Renal cortex interstitium (tissue), 15 donors: ENCODE measurements at places on chromosomes 16 and 17. TPM values are rescaled to one million over a fixed set of nuclear protein-coding genes. Genes with fewer than 3 reads are reported as not detected.

Gene CASKIN2
- 28.3 TPM for polyA plus RNA-seq

Gene CCL17
- polyA plus RNA-seq: 0.19 TPM

Gene KRTAP9-2
- not detected for polyA plus RNA-seq

GRCh38 chr16:23514381-23515152 lies 4.3 kb upstream of the GGA2 start:
- DNase-seq: no peak

GRCh38 chr17:68851890-68852289 lies 103.3 kb downstream of the ABCA8 start:
- no peak for DNase-seq

- DNase-seq: no peak
Measured at GRCh38 chr17:1693339-1693738, 8.7 kb upstream of the PRPF8 start.

DNA sequence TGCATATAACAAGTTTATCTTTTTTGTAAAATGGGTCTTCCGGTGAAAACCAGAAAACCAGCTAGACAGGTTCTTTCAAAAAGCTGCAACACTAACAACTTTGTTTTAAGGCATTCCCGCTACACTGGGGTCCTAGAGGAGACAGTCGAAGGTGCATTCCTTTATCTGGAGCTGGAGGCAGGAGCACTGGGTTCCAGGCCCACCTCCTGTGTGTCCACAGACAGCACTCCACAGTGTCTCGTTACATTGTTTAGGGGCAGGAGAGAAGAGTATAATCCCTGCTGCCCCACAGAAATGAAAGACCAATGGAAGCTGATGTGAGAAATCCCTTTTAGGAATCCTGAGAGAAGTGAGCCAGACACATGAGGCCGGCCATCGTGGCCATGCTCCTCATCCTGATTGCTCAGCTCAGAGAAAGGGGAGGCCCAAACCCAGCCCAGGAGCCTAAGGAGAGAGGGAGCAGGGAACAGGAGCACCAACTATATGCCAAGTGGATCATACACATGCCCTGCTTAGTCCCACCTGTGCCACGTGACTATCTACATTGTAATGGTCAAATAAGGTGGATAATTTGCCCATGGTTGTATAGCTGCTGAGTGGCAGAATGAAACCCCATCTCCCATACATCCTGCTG lies 59.5 kb downstream of the CCDC182 start:
- no peak for DNase-seq
